Inflammatory macrophage (primary cell): ENCODE measurements at places on chromosomes 7 and 10.

DNA sequence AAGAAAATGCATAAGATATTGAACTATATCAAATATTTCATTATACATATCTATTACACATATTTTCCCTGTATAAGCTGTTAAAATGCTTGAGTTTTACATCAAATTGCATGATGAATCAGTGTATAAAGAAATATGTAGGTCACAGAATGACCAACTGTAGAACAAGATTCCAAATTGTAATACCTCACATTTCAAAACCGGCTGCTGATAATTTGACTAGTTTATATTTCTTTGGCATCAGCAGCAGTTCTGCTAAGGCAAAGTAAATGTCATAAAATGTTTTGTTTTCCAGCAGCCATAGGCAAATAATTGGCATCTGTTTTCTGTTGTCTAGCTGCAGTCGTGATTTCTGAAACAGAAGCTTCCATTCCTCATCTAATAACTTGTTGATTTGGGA, 633.9 kb downstream of the ARL4A start:
- no peak for DNase-seq

DNA sequence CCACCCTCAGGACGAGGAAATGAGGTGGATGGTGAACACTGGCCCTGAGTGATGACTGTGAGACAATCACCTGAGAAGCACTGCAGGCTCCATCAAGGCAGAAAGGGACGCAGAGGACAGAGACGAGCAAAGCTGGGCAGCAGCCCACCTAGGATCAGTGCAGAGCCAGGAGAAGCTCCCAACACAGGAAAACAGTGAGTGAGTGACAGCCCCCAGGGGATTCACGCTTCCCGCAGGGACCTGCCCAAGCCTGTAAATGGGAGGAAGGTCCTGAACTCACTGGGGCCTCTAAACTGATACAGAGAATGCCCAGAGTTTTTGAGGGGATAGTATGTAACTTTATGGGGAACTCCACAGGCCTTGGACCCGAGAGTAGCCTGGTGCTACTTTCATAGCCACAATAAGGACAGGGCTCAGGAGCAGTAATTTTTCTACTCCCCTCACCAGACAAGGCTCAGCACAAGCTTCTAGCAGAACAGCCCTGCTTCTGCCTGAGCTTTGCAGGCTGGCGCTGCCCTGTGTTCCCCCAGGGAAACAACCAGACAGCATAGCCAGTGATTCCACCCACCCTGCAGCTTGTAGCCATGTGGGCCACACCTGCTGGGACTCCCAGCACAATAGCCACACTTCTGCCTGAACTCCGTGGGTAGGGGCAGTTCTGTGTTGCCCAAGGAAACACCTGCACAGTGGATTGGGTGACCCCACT, 708.4 kb downstream of the POM121L12 start:
- DNase-seq: no peak

DNA sequence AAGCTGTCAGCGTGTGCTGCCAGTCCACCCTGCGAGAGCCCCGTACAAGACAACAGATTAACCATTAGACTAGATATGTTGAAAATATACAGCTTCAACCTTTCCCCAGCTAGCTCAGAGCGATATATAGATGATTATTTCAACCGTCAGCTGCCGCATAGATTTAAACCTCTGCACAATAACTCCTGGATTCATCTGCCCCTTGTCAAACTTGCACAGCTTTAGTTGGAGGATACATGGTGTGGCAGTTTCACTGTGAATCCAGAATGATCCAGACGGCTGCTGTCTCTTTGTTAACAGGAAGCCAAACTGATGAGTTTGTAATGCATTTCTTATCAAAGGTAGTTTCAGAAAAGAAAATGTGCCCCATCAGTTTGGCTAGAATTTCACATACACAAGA, 659.7 kb downstream of the KCNMA1 start:
- no peak for DNase-seq

- DNase-seq: no peak
Observed at GRCh38 chr10:62084451-62084850, 183.0 kb downstream of the ARID5B start.

DNA sequence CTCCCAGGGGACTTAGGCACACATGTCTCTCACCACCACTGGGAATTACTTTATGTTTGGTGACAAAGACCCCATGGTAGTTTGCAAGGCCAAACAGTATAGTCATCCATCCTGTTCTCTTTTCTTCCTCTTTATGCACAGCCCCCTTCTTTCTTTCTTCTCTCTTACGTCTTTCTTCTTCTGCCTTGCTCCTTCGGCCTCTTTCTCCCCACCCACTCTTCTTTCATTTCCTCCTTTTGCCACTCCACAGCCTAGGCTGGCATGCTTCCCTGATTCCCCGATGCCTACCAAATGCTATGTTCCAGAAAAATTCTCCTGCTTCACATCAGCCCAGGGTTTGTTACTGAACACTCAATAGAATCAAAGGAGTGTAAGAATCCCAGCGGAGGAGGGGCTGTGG, 62.4 kb upstream of the MKLN1 start:
- DNase-seq: peak; percentile 57

DNA sequence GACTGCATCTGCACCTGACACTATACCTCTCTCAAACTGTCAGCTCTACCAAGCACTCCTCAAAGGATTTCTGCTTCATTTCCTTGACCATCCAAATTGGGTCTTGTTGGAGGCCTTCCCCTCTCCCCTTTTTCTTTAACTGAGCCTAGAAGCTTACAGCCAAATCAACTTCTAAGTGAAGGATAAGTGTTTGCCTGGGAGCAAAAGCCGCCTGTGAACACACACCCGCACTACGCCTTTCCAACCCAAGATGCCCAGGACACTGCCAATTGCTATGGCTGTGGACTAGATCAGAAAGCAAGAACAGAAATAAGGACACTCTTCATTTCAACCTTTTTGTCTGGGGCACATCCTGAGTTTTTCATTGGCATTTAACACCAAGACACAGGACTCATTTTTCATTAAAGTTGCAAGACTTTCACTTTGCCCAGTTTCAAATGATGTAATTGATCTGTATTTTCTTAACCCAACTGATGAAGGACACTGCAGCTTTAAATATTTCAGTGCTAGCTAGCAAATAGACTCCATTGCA, 52.8 kb downstream of the CPEB3 start:
- DNase-seq: no peak

GRCh38 chr7:124701955-124702354, 63.6 kb downstream of the GPR37 start:
- DNase-seq: no peak

- no peak for DNase-seq
Observed at GRCh38 chr10:52870562-52870961, 98.0 kb upstream of the MBL2 start.

DNA sequence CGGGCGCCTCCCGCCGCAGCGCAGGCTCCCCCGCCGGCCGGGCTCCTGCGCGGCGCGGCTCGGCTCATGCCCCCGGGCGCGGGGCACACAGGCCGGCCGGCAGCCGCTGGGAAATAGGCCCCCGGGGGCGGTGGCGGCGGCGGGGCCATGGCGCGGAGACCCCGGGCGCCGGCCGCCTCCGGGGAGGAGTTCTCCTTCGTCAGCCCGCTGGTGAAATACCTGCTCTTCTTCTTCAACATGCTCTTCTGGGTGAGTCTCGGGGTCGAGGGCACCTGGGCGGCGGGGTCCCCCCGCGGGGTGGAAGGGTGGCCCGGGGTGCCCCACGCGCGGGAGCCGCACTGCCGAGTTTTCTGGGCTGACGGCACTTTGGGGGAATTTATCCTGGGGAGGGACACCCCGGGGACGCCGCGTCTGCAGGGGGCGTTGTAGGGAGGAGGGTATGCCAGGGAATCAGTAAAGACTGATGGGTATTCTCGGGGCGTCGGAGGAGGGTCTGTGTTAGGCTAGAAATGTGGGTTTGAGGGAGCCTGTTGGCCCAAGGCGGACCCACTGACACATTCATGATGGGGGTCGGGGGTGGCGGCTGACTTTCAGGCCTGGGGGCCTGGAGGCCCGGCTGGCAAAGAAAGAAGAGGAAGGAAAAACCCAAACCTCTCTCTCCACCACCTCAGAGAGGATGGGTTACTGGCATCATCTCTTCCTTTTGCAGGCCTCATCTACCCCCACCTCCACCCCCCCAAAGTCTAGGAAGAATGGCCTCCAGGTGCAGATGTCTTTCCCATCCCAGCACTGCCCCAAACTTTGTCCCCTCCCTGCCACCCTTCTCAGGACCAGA, 544 bp downstream of the TSPAN33 start:
- no peak for DNase-seq

- peak; percentile 44 for DNase-seq
Observed at GRCh38 chr10:70903262-70903921, 15.0 kb upstream of the PCBD1 start.

DNA sequence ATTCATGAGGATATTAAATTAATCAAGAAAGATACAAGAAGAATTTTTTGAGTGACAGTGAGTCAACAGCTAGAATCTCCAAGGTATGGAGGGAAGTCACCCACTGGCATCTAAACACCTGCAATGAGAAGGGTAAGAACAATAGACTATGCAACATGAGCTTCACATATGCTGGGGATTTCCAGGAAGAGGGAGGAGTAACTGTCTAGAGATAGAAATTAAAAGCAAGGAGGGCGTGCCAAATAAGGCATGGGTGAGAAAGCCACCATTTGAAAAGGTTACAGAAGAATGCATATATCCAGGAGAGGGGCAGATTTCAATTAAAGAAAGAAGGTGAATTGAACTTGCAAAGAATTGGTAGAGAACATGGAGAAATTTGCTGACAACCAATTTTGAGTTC, 365.7 kb downstream of the GPR37 start:
- DNase-seq: no peak

DNA sequence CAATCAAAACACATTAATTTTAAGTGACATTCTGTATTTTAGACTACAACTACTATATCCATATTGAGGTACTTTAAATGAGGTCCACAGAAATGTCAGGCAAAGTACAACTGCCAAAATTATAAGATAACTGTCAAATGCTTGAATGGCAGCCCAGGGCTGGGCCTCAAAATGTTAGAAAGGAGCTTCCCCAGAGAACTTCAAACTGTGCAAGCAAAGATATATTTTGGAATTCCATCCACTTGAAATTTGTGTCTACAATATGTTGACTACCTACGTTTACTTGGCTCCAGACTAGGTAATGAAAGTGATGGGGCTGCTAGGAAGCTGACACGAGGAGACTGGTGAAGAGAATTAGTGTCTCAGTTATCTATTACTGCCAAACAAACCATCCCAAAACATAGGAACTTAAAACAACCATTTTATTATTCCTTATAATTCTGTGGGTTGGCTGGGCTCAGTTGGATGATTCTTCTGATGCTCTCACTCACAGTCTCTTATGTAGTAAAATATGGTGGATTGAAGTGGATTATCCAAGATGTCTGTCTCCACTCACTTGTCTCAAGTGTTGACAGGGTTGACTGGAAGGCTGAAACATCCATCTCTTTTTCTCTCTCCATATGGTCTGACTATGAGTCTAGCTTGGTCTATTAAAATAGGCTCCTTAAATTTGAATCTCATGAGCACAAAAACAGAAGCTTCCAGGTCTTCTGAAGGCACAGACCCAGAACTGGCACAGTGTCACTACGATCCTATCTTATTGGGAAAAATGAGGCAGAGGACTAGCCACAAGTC, 74.2 kb downstream of the FZD1 start:
- no peak for DNase-seq

DNA sequence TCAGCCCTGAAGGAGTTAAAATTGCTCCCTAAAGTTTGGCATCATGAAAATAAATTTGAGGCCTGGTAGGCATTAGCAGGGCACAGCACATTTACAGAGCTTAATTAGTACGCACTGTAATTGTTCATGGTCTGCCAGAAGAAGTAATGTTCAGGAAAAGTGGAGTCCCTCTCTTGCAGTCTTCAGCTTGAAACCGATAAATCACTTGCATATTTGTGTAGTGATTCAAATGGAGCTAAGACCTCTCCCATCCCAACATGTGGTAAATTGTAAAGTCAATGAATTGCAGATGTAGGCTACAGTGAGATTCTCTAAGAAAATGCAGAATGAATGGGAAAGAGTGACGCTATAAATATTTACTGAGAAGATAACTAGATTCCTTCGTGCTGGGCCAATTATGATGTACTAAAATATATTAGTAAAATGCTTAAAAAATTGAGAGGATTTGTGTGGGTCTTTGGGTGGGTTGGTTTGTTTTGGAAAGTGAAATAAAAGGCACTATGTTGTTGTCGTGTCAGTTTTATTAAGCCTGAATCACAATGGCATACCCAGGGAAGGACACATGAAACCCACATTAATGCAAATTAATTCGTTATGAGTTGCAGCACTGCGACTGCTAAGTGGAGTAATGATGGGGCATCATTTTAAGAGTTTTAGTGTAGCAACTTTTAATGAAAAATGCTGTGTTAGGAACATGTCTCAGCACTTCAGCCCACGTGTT, 8.4 kb downstream of the TCF7L2 start:
- DNase-seq: no peak

GRCh38 chr10:91536111-91536510, 96.8 kb downstream of the PPP1R3C start:
- no peak for DNase-seq

DNA sequence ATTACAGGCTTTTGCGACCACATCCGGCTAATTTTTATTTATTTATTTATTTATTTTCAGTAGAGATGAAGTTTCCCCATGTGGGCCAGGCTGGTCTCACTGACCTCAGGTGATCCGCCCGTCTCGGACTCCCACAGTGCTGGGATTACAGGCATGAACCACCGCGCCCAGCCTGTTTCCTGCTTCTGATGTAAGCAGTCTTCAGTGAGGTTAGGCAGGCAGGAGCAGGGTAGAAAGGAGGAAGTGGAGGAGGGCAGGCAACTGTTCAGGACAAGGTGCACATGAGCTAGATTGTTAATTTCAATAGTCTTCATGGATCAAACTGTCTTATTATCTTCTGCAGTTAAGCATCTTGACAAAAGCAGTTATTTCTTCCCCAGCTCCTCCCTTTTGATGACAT, 605.0 kb downstream of the CCSER2 start:
- no peak for DNase-seq

GRCh38 chr10:122113945-122114747, 125.2 kb downstream of the TACC2 start:
- no peak for DNase-seq

DNA sequence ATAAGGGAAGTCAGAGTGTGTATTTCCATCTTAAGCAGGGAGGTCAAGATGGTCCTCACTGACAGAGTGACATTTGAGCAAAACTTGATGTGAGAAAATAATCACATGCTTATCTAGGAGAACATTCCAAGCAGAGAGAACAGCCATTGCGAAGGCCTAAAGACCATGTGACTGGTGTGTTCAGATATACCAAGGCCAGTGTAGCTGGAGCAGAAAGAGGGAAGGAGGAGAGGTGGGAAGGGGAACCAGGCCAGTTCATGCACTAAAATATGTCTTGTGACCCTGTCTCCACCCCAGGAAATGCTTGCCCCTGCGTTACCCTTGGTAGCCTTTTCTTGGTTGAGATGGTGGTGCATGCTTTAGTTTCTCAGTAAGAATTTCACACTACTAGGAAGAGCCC, 77.4 kb downstream of the CACNB2 start:
- DNase-seq: peak; percentile 70

GRCh38 chr7:133365917-133366316, 113.0 kb downstream of the EXOC4 start:
- no peak for DNase-seq
